Stimulated activated effector memory CD8-positive, alpha-beta T cell treated with anti-CD3 and anti-CD28 coated beads, Interleukin-12 subunit alpha, Interleukin-12 subunit beta, amount 100 ng/mL, for 72 hours (primary cell): ENCODE measurements at places on chromosomes 7 and 10.
A peak's percentile ranks its signal among the peaks of the same experiment; 100 is the strongest.

GRCh38 chr7:50631639-50632038 lies 66.4 kb upstream of the DDC start:
- no peak for DNase-seq

GRCh38 chr10:13751191-13751764 lies 164.5 kb downstream of the PRPF18 start:
- no peak for DNase-seq

DNA sequence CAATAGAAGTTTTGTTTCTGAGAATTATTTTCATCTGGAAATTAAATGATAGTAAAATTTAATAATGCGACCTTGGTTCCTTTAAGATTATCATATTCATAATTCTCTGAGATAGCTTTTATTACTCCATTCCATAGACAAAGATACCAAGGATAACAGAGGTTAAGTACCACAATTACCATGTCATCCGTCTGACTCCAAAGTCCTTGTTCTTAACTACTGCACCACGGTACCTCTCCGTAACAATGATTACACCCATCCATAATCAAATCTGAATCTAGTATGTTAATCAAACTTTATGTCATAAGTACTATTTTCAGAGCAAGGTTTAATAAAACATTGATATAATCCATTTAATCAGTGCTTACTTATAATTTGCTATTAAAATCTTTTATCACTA lies 8.4 kb downstream of the ZDHHC6 start:
- no peak for DNase-seq

DNA sequence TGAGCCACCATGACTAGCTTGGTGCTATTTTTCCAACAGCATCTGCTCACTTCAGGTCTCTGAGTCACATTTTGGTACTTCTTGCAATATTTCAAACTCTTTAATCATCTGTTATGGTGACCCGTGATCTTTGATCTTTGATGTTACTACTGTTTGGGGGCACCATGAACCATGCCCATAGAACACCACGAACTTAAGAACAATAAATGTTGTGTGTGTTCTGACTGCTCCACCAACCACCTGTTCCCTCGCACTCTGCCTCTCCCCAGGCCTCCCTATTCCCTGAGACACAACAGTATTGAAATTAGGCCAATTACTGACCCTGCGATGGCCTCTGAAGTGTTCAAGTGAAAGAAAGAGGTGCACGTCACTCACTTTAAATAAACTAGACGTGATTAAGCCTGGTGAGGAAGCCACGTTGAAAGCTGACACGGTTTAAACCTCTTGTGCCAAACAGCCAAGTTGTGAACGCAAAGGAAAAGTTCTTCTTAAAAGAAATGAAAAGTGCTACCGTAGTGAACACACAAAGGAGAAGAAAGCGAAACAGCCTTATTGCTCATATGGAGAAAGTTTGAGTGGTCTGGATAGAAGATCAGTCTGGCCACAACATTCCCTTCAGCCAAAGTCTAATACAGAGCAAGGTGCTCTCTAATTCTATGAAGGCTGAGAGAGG lies 27.2 kb upstream of the ATP6V0A4 start:
- DNase-seq: no peak

DNA sequence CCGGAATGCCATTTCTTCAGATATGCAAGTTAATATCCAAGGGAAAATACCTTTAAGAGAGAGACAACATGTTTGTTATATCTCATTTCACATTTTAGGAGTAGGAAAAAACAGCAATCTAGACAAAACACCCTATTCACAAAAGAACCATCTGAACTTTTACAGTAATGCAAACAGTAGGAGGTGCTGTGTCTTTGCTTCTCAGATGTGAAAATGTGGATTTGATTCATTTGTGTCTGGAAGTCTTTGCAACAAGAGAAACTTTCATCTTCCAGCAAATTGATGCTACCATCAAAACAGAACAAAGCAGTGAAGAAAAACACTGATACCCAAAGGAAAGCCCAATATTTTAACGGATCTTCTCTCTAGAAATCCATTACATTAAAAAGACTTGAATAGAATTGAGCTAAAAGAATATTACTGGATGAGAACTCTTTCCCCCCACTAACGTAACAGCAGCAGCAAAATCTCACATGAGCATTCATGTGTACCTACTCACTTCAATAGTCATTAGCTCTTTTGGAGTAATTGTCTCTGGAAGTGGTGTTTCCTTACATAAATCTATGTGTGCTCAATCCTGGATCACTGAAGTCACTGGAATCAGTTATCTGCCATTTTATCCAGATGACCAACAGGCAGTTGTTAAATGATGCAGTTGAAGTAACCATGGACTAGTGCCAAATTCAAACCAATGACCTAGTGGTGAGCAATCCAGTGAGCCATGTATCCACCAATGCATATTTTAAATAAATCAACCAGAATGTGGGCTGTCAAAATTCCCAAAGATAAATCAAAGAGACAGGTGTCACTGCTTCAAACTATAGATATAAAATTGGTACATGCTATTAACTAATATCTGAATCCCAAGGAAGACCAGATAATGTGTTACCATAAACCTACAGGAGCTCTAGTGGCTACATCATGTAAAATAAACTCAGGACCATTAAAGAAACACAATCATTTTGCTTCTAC lies 1.8 kb downstream of the SEMA3C start:
- DNase-seq: no peak

- no peak for DNase-seq
Measured at GRCh38 chr10:132146271-132146671, 40.5 kb upstream of the DPYSL4 start.

GRCh38 chr7:143811-144453 lies 48.4 kb upstream of the FAM20C start:
- DNase-seq: no peak

GRCh38 chr7:134565643-134566136 lies 16.8 kb downstream of the AKR1B15 start:
- DNase-seq: no peak

- no peak for DNase-seq
Measured at GRCh38 chr7:69025249-69025648, 573.0 kb upstream of the AUTS2 start.

- no peak for DNase-seq
Measured at GRCh38 chr7:130292682-130293257, at the start of gene CPA4. Gene CPA4 (plus strand): TSS chr7:130293161. CDS start chr7:130293181, 20 bp downstream.

- DNase-seq: no peak
Measured at GRCh38 chr10:4588824-4589223, 237.2 kb upstream of the AKR1E2 start.

- DNase-seq: no peak
Measured at GRCh38 chr7:124655990-124656389, 109.6 kb downstream of the GPR37 start.

DNA sequence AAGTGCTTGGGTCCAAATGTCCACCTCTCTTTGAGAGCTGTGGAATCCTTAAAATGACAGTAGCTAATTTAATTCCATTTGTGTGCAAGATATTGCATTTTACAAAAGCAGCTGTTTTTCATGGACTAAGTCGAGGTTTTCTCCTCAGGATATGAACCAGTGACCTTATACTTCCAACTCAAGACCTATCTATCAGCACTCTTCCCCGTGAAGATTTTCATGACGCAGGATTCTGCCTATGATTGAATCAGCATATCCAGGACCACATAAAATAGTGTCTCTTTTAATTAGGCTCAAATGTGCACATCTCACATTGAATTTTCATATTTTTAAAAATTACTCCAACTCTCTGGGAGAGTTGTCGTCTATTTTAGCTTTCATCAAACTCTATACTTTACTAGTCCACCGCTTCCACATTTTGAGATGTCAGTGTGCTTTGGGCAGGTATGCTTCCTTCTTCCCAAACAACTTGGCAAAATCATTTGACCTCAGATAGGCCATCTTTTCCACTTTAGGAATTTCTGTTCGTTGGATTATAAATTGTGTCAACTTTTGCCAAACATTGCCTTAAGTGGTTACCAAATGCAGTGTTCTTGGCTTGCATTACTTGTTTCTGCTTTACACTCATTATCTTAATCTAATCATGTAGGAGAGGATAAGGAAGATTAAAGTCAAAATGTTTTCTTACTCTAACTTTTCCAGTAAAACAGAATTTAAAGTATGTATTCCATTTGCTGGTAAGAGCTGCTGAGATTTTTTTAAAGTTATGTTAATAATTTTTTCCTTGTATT lies 39.4 kb downstream of the SEMA3A start:
- no peak for DNase-seq

DNA sequence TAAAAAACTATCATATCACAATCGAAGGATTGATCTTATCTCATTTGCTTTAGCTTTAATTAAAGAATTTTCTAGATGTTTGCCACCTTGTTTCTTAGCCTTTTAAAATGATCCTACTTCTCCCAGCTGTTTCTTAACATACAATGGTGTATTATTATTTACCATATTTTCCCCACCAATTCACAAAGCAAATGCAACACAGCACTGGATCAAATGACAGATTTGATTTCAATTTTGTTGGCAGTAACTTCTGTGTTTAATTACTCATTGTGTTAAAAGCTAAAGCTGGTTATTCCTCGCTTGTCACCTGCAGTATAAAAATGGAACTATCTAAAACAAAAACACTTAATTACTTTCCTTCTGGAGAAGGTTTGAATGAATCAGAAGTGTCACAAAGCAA lies 19.6 kb downstream of the SVIL start:
- no peak for DNase-seq

DNA sequence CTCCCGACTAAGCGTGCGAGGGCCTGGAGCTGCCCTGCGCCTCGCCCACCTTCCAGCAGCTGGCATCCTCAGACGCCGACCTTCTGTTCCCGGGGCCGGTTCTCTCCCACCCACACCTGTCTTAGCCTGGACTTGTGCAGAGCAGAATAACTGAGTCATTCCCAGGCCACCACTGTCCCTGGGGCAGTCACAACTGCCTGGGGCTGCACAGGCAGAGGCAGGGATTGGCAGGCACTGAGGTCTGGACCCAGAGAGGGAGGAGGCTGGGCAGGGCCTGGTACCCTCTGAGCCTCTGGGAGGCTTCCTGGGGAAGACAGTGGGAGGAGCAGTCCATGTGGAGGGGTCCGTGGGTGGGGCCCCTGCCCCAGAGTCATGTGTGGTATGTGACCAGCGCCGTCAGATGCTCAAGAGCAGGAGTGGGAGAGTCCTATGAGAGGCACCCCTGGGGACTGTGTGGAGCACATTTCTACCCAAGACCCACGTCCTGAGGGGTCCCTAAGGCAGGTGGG lies 74.3 kb downstream of the NKX6-2 start:
- DNase-seq: no peak

- peak; percentile 55 for DNase-seq
Measured at GRCh38 chr10:16440396-16441133, 3.8 kb downstream of the PTER start.

DNA sequence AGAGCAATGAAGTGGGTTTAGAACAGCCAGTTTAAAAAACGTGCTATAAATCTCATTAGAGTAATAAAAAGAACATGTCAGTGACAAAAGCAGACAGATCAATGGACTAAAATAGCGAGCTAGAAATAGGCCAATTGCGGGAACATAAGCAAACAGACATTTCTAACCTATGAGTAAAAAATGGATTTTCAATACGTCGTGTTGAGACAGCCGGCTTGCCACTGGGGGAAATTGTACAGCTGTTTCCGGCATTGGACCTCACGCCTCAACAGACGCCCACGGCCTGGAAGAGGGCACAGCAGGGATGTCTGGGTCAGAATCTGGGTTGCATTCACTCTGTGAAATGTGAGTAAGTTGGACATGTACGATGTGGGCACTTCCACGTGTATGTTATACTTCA lies 92.9 kb downstream of the SVOPL start:
- peak; percentile 11 for DNase-seq

GRCh38 chr10:47092831-47093230 lies 181.6 kb downstream of the PTPN20 start:
- no peak for DNase-seq

DNA sequence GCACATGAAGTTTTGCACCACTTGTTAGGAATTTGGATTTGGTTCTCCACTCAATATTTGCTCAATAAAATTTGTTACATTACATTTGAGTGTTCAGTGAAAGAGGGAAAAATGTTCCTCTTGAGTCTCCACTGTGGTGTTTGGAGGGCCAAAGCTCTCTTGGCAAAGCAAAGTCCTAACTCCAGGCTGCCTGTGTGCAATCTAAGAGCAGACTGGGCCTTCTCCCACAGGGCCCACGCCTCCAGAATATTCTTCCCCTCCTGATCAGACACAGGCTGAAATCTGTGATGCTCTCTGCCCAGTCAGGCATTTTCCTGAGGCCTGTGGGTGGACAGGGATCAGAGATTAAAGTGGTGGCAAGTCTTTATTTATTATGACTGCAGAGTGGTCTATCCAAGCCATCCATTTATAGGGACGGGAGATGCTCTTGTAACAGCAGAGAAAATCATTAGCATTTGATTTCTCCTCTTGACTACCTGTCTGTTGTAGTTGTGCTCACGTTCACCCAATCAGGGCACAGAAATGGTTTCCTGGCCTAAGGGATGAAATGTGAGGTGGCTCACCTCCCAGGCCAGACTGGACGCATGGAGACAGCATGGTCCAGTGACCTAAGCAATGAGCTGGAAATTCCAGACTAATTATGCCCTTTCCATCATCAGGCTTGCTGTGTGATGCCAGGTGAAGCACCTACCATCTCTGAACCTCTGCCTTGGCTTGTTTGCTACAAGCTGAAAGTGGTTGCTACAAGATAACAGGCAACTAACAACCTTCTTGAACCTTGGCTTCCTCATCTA lies 147.1 kb upstream of the NRBF2 start:
- no peak for DNase-seq

- DNase-seq: no peak
Measured at GRCh38 chr7:90595342-90595800, 750 bp upstream of the CDK14 start.

DNA sequence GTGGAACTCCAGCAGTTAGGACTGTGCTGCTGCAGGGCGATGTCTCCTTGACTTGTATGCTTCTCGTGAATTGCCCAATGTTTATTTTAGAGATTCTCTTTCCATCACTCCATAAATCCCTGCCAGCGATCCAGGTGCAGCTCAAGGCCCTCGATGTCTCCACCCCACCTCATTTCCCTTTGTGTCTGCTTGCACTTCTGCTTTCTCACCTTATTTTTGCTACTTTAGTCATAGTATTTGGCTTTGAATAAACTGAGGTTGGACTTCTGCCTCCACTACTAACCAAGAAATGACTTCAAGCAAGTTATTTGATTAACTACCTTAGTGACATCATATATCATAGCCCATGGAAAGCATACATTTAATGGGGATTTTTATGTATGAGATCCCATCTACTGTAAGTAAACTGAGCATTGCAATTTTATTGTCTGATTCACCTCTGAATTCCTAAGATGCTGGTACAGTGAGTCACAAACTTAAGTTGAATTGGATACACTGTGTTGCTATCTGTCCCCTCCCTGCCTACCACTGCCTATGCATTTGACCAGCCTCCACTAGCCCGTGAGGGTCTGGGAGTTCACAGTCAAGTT lies 255.8 kb downstream of the ABCA13 start:
- no peak for DNase-seq

GRCh38 chr10:80617807-80618206 lies 80.1 kb downstream of the SH2D4B start:
- DNase-seq: no peak

DNA sequence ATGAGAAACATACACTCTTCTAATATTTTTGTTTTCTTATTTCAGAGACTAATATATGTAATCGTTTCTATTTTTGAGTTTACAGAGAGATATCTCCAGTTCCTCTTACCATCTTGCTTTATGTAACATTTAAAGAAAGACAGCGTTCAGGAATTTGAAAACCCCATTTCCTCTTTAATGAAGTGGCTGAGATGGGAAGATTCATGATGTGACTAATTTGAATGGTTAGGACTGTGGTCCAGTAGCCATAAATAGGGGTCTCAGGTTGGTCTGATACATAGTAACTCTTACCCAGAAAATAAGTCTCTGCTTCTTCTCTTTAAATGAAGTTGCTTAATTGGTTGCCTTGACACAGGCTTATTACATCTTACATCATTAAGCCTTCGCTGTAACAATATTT lies 6.9 kb downstream of the KMT2E start:
- DNase-seq: no peak

GRCh38 chr10:18793951-18794350 lies 134.7 kb downstream of the ARL5B start:
- DNase-seq: no peak
